ENCODE measurements at places on chromosomes 7 and 10.

DNA sequence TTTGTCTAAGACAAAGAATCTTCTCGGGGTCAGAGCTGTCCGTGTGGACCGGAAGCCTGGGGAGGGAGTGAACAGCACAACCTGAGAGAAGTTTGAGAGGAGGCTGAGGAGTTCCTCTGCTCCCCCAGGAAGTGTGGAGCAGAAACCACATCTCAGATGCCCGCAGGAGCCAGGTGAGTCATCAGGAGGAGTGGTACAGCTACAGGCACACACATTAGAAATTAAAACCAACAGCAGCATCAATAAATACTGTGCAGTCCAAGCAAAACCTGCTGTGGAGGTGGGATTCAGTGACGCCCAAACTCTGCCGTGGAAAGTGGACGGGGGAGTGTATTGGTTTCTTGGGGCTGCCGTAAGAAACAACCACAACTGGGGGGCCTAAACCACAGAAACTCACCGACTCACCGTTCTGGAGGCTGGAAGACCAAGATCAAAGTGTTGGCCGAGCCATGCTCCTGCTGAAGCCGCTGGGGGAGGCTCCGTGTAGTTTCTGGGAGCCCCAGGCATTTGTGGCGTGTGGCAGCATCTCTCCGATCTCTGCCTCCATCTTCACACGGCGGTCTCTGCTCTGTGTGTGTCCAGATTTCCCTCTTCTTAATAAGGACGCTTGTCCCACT is 31.2 kb upstream of the GARS1 start:
- no peak for DNase-seq

GRCh38 chr10:77350711-77351119 is 286.9 kb downstream of the KCNMA1 start:
- DNase-seq = no peak

DNA sequence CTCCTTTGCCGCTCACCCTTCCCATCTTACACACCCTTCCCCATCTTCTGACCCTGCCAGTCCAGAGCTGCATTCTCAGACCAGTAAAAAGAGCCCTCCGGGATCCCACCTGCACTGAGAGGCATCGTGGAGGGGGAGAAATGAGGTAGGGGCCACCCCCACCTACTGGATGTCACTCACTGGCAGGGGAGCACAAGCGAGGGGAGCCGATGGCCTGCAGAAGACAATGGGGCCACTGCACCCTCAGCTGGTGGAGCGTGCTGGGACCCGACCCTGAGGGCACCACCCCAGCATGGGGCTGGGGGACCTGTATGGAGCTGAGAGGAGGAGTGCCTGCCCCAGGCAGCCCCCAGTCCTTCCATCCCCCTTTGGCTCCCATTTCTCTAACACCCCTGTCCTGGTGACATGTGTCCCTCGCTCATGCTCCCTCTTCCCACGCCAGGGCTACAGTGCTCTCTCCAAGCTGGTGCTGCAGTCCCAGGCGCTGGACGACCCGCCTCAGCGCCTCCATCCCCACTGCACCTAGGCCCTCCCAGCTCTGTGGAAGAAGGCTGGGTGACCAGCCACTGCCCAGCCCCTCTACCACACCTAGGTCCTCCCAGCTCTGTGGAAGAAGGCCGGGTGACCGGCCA is 49.8 kb downstream of the RASGEF1A start:
- no peak for DNase-seq

- DNase-seq = no peak
These were observed at the start of gene RASSF4 for GRCh38 chr10:44959247-44960087. Gene RASSF4, plus strand, starts transcription at chr10:44959802. Its CDS starts 10,401 bp downstream, at chr10:44970203.

DNA sequence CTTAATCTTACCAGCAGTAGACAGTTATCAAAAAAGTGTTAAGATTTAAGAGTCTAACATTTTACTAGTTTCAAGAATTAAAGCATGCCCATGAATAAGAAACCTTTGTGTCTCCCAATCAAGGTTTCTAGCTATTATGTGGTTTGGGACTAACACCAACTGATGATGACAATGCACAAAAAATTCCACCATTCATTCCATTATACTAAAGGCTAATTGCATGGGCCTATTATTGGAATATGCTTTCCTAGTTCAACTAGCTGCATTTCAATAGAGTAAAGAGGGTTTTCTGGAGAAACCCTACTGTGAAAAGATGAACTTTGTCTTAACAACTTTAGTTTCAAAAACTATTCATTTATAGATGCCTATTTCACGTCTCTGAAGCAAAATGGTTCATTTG is 44.6 kb downstream of the UBE2H start:
- no peak for DNase-seq

GRCh38 chr10:121284936-121285335 is 313.3 kb downstream of the FGFR2 start:
- no peak for DNase-seq

- DNase-seq = no peak
These were observed 31.7 kb upstream of the SYPL1 start for GRCh38 chr7:106143711-106144337.

GRCh38 chr10:1123972-1124371 is 67.8 kb downstream of the WDR37 start:
- no peak for DNase-seq

GRCh38 chr10:109780997-109781396 is 142.3 kb downstream of the XPNPEP1 start:
- no peak for DNase-seq

GRCh38 chr10:133087045-133087678 is 562 bp upstream of the ADGRA1 start:
- DNase-seq = no peak

- no peak for DNase-seq
These were observed 505.8 kb downstream of the GPAM start for GRCh38 chr10:111677759-111678158.

Data from NCI-H2029 treated with DMSO at 0.1 percent for 48 hours (cell line).